ENCODE measurements at places on chromosomes 5 and 9. TPM values are rescaled to one million over a fixed set of nuclear protein-coding genes. Genes with fewer than 3 reads are reported as not detected.

DNA sequence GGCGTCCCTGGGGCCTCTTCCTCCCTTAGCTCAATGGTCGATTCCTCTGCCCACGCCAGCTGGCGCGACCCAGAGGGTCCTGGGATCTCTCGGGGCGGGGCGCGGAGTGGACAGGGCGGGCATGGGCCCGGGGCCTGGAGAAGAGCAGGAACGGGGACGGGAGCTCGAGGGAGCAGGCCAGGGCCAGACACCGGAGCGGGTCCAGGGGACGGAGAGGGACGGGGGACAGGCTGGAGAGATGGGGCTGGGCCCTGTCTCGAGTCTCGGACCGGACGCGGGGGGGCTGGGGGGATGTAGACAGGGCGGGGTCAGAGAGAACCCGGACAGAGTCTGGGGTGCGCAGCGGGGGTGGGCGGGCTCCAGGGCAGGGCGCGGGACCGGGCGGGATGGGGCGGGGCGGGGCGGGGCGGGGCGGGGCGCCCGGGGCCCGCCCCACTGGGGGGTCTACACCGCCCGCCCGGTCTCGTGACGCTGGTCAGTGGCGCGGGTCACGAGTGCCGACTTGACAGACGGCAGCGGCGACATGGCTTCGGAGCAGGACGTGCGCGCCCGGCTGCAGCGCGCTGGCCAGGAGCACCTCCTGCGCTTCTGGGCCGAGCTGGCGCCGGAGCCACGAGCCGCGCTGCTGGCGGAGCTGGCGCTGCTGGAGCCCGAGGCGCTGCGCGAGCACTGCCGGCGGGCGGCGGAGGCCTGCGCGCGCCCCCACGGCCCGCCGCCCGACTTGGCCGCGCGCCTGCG, at the start of gene UAP1L1:
Gene UAP1L1 (plus strand): TSS at position 508 of the 738 bp plus-strand sequence. CDS start 16 bp downstream, at position 524.
- peak; percentile 83 for DNase-seq

Gene DAB2IP
- total RNA-seq: 52.1 TPM

DNA sequence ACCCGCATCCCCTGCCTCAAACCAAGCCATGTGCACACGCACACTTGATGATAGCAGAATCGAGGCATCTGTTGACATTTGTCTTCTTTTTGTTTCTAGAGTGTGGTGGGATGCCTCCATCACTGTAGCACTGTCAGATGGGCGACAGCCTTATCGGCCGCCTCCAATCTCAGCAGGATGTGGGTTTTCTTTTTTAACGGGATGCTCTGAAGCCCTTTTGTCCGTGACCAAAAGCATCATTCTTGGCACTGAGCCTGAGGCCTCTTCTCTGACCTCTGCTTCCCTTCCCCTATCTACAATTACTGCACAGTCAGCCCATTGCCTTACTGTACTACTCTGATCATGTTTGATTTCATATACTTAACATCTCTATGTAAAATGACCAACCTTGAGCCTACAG, 78.3 kb downstream of the LMNB1 start:
- no peak for DNase-seq

DNA sequence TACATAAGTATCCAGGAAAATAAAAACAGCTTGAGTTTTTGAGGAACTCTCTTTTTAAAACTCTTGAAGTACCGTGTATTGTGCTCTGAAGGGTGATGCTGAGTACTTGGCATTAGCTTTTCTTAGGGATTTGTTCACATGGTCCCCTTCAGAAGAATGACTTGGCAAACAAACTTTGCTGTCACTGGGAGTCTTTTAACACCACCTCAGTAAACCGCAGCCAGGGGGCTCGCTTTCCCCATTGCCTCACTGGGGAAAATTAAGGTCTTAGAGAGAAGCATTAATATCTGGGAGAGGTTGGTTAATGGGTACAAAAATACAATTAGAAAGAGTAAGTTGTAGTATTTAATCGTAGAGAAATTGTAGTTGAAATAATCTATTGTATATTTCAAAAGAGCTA, 105.9 kb upstream of the DAP start:
- DNase-seq: no peak

GRCh38 chr5:75243510-75243909, 6.8 kb upstream of the ANKRD31 start:
- no peak for DNase-seq

- DNase-seq: no peak
These were observed 87.0 kb upstream of the NR5A1 start for GRCh38 chr9:124594225-124594624.

DNA sequence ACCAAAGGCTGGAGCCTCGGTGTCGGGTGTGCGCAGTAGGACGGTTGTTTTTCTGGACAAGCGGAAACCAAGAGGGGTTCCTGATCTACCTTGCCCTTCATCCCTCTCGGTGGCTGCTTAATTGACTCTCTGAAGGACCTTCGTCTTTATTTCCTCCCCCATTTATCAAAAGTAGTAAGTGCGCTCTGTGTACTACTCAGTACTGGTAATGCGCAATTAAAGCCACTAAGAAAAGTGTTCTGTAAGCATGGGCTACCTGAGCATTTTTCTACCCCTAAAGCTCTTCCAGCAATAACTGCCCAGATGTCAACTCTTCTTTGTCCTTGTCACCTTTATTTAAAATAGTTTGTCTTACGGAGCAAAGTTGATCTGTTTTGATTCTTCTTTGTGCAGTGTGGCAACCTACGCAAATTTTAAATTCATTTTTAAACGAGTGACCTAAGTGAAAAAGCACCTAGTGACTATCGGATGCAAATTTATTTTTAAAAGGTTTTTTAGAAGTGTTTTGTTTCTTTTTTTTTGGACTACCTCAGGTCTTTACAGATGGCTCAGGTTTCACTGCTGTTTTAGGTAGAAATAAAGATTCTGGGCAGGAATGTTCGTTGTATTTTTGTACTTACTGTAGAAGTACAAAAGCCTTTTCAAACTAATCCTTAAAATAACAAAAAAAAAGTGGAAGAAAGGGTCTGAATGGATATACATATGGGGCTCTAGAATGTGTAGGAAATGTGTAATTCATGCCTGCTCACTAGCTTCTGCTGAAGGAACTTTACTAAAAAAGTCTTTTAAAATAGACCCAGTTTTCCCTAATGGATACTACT, 2.0 kb downstream of the JMY start:
- DNase-seq: no peak

DNA sequence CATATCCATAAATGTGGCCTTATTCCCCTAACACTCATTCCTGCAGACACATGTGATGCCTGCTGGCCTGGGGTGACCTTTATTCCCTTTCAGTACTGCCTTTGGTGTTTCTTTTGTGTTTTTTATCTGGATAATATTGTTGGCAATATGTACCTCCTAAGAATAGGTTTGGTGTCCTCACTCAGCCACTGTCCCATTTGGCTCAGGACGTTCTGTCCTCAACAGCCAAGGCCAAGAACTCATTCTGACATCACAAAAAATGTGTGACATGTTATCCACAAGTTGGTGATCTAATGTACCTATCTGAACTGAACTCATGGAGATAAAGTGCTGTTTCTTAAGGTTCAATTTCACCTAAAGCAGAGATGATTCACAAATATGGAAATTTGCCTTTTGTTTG, 142.9 kb upstream of the GRAMD2B start:
- DNase-seq: no peak

- no peak for DNase-seq
These were observed 15.2 kb upstream of the SLC36A1 start for GRCh38 chr5:151432210-151432609.

Gene CTNND2
- 53.3 TPM for total RNA-seq

Gene SLC6A19
- 0.08 TPM for total RNA-seq

DNA sequence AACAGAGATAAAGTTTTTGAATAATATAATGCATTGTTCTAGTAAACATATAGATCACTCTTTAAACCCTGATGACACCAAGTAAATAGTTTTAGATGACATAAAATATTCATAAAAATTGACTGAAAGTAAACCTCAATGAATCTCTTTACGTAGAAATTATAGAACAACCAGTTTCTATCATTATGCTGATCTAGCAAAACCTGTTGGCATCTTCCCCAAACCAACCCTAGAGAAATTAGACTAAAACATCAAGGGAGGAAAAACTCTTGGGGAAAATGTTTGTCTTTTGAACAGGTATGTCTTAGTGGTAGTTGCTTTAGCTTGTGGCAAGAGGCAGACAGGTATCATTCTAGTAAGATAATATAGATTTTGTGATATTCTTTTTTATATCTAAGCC, 747.0 kb upstream of the CDH6 start:
- DNase-seq: no peak

GRCh38 chr9:73743826-73744225, 592.2 kb downstream of the ANXA1 start:
- DNase-seq: no peak

Gene MARVELD2
- total RNA-seq: 17.6 TPM

- DNase-seq: no peak
These were observed 140.4 kb upstream of the RPS23 start for GRCh38 chr5:82418608-82418950.

Gene C5orf52
- total RNA-seq: not detected

DNA sequence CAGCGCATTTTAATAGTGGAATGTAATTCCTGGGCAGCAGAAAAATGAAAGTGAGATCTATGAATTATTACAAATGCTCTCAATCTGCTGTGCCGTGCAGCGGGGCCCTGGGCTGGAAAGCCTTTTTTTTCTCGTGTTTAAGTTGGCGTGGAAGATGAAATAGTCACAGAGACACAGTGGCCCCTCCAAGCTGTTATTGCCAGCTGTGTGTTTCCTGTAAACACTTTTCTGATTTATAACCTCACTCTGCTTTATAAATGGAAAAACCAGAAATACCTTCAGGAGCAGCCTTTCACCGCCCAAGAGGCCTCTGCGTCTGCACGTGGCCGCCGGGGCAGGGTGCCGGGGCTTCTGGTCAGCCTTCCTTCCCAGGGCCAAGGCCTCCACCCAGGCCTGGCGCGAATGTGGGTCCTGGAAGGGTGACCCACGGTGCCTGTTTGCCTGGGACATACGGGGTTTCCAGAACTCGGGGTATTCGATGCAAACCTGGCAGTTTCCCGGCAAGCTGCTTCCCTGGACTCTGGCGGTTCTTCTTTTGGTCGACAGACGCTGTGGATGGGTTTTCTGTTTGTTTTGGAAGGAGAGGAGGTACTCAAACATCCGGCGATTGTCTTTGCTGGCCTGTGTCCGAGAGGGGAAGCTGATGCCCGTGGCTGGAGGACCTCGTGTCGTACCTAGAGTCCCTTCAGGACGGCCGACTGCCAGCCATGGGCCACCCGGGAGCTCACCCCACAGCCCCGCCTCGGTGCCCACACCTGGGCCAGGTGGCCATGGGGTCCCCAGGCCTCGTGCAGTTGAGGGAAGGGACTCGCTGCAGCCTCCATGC, 256.7 kb downstream of the PARP8 start:
- no peak for DNase-seq

Gene PAEP
- not detected for total RNA-seq

DNA sequence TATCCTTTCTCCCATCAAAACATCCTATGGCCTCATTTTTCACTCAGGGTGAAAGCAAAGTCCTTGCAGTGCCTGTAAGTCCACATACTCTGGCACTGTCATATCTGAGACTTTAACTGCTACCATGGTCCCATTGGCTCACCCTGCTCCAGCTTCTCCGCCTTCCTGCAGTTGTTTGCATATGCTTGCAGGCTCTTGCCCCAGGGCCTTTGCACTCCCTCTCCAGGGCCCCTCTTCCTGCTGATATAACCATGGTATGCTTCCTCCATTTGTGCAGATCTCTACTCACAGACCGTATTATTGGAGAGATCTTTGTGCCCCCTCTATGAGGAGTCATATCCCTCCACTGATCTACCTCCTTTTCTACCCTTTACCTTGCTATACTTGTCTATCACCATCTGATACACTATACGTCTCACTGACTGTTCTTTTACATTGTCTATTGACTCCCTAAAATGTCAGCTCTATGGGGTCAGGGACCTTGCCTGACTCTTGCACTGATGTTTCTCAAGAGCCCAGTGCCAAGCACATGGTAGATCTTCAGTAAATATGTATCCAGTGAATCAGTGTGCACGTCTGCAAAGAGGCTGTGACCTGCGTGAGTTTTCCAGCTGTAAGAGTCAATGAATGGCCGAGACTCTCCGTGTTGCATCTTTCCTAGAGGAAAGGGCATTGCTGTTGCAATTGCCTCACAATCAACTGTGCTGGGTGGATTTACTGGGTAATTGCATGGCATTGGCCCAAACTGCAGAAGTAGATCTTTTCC, 81.7 kb upstream of the CPEB4 start:
- DNase-seq: no peak

Gene DPYSL3
- total RNA-seq: 2.2 TPM

Gene TIMD4
- not detected for total RNA-seq

DNA sequence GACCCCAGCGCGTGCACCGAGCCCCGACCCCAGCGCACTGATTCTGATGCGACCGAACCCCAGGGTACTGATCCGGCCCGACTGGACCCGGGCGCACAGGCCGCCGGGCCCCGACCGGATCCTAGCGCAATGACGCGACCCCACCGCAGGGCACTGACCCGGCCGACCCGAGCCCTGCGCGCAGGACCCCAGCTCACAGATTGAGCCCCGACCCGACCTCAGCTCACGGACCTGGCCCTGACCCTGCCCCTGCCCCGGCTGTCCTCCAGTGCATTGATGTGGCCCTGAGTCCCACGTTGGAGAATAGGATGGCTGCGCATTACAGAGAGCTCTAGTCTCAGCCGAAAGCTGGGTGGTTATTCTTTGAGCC, 438 bp downstream of the TRIP13 start:
- peak; percentile 72 for DNase-seq

- no peak for DNase-seq
These were observed 72.8 kb downstream of the MED27 start for GRCh38 chr9:132006677-132007370.

GRCh38 chr9:126783949-126784348, 20.9 kb upstream of the ZBTB43 start:
- no peak for DNase-seq

- no peak for DNase-seq
These were observed 108.7 kb downstream of the CFAP90 start for GRCh38 chr5:7742241-7742656.

DNA sequence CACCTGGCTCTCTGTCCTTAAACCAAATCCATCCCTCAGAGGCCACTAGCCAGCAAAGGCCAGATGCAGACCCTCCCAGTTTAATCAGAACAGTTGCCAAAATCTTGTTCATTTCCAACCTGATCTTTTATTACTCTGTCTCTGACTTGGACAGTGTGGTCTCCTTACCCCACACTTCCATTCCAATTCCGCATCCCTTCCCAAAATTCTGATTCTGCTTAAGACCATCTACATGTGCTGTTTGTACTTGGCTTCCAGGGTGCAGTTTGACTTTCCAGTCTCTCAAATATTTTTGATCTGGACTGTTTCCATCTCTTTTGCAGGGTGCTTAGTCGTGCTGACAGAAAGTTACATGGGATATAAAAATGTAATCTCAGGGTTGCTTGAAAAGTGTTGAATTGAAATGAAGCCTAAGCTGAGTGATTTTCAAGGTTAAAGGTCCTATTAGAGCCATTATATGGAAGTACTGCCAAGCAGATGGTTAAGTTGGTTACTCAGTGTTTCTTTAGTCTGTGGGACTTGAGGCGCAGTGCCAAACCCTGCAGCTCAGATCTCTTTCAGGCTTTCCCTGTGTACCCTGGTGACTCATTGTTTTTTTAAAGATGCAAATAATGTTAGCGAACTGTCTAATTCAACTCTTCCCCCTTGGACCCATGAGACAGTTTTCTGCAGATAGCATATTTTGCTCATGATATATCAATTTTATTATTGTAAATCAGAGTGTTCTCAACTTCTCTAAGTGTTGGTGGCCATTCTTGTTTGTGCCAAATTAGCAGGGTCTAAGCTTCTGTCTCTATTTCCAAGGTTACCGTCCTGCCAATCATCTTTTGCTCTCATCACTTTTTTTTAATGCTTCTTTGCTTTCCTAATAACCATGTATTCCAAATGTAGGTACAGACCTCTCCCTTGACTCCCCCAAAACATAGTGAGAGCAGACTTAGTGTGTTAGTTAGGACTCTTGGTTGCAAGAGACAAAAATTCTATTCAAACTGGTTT, 18.2 kb upstream of the DCP2 start:
- DNase-seq: peak; percentile 79

Gene TRIM23
- total RNA-seq: 5.4 TPM

Gene SPTAN1
- total RNA-seq: 58.6 TPM
